ENCODE measurements at places on chromosomes 3 and 15. TPM values are rescaled to one million over a fixed set of nuclear protein-coding genes. Genes with fewer than 3 reads are reported as not detected.

DNA sequence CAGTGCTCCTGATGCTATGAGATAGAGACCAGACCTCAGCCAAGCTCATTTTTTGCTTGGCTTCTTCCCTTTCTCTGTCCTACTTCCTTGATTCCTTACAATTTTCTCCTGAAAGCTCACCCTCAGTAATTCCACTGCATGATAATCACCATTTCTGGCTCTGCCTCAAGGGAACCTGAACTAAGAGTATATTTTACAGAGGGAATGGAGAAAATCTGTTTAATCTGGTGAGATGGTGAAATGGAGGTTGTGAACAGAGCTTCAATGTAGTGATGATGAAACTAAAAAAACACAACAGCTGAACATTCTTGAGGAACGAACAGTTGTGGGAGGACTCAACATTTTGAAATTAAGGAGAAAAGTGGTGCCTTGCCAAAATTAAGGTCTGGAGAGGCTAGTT lies 16.3 kb downstream of the HHLA2 start:
- peak; percentile 54 for DNase-seq

Gene CHRM5
- under 0.01 TPM for total RNA-seq

Gene LRRC2
- total RNA-seq, result 4.7 TPM

GRCh38 chr3:178084938-178085816 lies 451.1 kb upstream of the KCNMB2 start:
- DNase-seq, result peak; percentile 83

Gene ZNF502
- total RNA-seq, result 5.7 TPM

Gene KBTBD8
- 8.6 TPM for total RNA-seq

GRCh38 chr3:73203633-73204032 lies 142.2 kb downstream of the EBLN2 start:
- no peak for DNase-seq

DNA sequence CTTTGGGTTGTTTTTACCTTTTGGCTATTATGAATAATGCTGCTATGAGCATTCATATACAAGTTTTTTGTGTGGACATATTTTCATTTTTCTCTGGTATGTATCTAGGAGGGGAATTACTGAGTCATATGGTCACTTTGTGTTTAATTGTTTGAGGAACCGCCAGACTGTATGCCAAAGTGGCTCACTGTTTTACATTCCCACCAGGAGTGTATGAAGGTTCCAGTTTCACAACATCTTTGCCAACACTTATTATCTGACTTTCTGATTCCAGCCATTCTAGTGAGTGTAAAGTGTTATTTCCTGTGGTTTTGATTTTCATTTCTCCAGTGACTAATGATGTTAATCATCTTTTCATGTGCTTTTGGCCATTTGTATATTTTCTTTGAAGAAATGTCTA lies 51.8 kb downstream of the CMTM7 start:
- DNase-seq, result peak; percentile 71

DNA sequence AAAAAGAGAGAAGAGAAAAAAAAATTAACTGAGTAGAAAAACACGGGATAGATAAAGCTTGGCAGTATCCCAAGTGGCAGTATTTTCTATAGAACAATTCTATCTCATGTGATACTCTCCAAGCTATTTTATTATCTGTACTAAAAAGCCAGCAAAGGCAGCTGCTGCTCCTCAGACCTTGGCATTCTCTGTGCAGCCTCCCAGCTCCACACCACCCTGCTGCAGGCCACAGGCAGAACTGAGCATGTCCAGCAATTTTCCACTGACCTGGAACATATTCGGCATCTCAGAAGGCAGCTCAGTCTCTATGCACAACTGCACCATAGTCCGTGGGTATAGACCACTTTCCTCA lies 1161.4 kb downstream of the IGSF11 start:
- peak; percentile 7 for DNase-seq

DNA sequence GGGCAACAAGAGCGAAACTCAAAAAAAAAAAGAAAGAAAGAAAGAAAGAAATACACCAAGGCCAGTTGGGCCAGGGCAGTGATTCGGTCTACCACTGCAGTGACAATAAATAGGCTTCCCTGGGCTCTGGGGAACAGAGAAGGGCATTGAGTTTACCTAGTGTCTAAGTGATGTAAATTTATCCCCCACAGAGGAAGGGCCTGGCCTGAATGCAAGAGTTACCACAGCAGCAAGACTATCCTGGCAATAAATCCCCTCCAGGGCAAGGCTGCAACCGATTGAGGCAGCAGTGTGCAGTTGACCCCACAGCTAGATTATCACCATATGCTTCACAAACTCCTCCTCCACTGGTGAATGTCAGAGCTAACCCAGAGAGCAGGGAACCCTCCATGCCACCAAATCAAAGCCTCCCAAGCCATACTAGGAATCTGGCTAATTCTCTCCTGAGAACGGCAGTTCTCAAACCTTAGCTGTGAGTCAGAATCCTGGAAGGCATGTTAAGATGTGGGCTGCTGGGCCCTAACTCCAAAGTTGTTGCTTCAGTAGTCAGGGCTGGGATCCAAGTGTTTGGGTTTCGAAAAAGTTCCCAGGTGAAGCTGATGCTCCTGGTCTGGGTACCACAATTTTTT lies 64.3 kb upstream of the GATM start:
- DNase-seq, result peak; percentile 78

Gene WDR73
- total RNA-seq, result 25.5 TPM

DNA sequence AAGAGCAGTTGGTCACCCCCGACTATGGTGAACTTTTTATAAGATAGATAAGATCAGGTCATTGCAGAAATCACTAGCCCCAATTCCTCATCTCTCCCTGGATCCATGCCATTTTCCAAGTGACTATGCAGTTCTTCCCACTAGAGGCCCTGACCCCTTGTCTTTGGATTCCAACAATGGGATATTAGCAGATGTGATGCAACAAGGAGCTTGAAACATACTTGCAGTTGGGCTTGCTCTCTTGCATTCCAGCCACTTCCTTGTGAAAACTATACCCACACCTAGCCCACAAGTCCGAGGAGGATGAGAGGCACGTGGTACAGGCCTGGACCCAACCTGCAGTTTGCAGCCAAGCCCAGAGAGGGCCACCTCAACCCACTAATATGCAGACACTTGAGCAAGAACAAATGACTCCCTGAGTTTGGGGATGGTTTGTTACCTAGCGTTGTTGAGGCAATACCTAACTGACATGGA lies 60.6 kb downstream of the SUCLG2 start:
- DNase-seq, result peak; percentile 11

Measured in IMR-90 (cell line).